ENCODE measurements at places on chromosomes 1 and 21. TPM values are rescaled to one million over a fixed set of nuclear protein-coding genes. Genes with fewer than 3 reads are reported as not detected.

The PLPP3 gene
- 54.9 TPM for total RNA-seq

- no peak for DNase-seq
Measured at GRCh38 chr1:229438021-229438420, 4.1 kb upstream of the ACTA1 start.

GRCh38 chr1:69671363-69672010 is 103.8 kb downstream of the LRRC7 start:
- DNase-seq = peak; percentile 30

The DDAH1 gene
- total RNA-seq = 58.4 TPM

- DNase-seq = no peak
Measured at GRCh38 chr21:38314558-38314957, 57.8 kb downstream of the KCNJ15 start.

The SMPDL3B gene
- total RNA-seq = 5.5 TPM
